ENCODE measurements at places on chromosomes 5 and 9.

- DNase-seq, result no peak
Observed at GRCh38 chr5:76422227-76422626, 19.1 kb downstream of the IQGAP2 start.

GRCh38 chr5:180084638-180085561 lies 13.3 kb upstream of the RNF130 start:
- no peak for DNase-seq

DNA sequence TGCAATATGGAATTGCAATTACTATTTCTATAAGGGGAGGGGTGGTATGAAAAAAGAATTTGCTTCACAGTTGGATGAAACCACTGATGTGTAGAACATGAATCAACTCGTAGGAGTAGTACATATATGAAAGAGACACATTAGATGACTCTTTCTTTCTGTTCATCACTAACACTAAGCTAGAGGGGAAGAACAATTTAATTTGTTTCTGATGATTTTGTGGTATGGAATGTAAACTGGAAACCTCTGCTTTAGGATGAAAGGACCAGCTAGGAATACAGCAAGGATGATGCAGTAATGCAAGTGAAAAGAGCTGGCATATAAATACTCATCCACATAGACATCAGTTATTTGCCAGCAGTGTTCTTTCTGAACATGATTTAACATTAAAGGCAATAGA lies 113.4 kb downstream of the PAPPA start:
- no peak for DNase-seq

DNA sequence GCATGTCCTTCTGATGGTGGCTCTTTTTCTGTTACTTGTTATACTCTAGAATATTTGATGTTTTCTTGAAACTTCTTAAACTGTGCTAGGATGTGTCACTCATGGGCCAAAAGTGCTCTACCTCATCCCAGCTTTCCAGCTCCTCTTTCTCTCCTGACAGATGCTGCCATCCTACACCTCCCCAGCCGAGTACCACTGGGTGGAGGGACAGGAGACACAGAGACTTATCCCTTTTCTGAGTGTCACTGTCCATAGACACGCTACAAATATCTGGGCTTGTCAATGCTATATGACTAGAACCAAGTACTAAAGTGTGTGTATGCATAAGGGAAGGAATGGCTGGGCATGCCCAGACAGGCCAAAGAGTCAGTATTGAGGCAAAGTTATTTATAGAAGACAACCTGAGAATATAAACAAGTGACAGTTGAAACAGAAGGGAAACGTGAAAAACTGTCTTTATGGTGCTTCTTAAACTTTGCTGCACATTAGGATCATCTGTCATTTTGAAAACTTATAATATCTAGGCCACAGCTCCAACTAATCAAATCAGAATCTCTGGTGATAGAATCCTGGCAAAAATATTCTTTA lies 188.0 kb downstream of the CARTPT start:
- no peak for DNase-seq

- DNase-seq, result no peak
Observed at GRCh38 chr5:149559706-149560105, 8.5 kb upstream of the CSNK1A1 start.

DNA sequence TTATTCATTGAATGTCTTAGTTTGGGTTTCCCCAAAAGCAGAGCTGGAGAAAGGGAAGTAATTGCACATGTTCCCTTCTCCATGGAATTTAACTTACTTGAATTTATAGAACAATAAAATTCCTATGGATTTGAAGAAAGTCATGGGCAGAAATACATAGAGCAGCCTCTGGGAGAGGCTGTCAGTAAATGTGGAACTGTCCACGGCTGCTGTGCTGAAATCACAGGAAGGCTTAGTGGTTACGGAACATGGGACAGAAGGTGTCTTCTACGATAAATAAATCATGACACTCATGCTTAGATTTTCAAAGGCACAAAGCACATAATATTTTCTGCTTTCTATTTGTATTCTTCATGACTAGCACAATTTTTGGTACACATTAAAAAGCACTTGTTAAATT lies 440.6 kb upstream of the IZUMO3 start:
- no peak for DNase-seq

GRCh38 chr5:8295141-8295540 lies 426.2 kb downstream of the MTRR start:
- no peak for DNase-seq

- DNase-seq, result no peak
Observed at GRCh38 chr5:18798058-18798457, 1163.8 kb downstream of the TAF11L14 start.

DNA sequence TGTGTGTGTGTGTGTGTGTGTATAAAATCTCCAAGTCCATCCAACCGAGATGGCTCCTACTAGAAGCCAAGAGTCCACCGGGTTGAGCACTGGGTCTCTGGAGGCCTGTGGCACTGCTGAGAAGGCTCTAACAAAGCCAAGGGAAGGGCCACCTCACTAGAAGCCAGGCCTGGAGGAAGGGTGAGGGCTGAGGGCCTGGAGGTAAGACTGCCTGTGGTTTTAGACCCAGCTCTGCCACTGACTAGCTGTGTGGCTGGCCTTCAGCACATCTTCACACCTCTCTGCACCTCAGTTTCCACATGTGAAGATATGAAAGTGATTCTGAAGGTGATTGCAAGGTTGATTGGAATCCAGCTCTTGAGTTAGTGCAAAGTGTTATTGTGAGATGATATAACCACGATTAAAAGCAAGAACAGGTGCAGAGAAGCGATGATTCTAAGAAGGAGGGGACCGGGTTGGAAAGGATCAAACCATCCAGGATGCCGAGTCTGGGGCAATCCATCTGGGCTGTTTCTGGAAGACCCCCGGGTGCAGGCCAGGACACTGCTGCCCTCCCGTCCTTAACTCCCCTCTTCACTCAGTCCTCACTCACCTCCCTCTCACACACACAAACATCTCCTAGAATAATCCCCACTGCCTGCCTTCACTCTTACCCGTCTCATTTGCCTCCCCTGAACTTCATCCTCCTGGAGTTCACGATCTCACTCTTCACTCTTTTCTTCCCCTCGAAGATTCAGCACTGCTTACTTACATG lies 2.3 kb downstream of the IL4 start:
- no peak for DNase-seq

GRCh38 chr9:89734600-89735041 lies 129.8 kb downstream of the GADD45G start:
- no peak for DNase-seq

DNA sequence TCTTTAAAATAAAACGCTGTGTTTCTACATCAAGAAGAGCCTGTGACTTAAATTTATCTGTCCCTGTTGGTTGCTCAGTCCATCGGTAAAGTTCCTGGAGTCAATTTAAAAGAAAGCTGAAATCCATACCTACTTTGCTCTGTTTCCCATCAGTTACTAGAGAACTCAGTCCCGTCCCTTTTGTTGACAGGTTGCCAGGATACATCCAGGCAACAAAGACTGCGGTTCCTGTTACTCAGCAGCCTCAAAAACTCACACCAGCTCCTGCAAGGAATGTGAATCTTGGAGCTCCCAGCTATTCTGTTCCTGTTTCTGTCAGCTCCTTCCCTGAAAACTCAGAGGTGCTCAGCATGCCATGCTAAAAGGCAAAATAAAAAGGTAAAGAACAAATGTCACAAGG lies at the start of gene ZNF474:
ZNF474 (plus strand) TSS at position 241 of the 400 bp plus-strand sequence. CDS start 22,445 bp downstream, outside the sequence.
- DNase-seq, result no peak

All from activated CD4-positive, alpha-beta memory T cell treated with anti-CD3 and anti-CD28 coated beads for 36 hours (primary cell).